ENCODE measurements at places on chromosomes 2 and 18. TPM values are rescaled to one million over a fixed set of nuclear protein-coding genes. Genes with fewer than 3 reads are reported as not detected.

Gene NOSTRIN
- total RNA-seq: 0.22 TPM

Gene CD226
- 1.5 TPM for total RNA-seq

Gene ATOH8
- 36.4 TPM for total RNA-seq

Gene SUCLG1
- total RNA-seq: 50.0 TPM

Gene CNTNAP5
- total RNA-seq: under 0.01 TPM

Gene CEBPZOS
- 8.8 TPM for total RNA-seq

Gene SCYGR4
- not detected for total RNA-seq

Gene GALNT14
- total RNA-seq: not detected

Gene TRIM43
- not detected for total RNA-seq

Gene STAMBP
- total RNA-seq: 15.3 TPM

Gene DYNAP
- total RNA-seq: not detected

Gene SH3RF3
- total RNA-seq: 4.6 TPM
